Liver (tissue), 10 donors: ENCODE measurements at places on chromosomes 6 and 20. TPM values are rescaled to one million over a fixed set of nuclear protein-coding genes. Genes with fewer than 3 reads are reported as not detected.

Gene EGFL8
- 1.9 TPM for polyA plus RNA-seq

DNA sequence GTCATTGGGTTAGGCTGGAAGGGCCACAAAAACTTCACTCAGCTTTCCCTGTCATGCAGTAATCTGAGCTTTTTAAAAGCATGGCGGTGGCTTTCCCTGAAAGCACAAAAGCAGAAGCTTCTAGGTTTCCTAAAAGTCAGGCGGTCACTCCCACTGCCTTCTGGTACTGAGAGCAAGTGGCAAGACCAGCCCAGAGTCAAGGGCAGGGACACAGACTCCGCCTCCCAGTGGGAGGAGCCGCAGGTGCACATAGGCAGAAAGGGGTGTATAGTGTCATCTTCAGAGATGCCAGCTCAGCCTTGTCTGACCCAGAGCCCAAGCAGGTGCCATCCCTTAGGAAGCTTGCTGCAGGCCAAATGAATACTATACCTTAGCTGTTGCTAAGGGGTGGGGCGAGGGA lies 18.0 kb upstream of the PACSIN1 start:
- no peak for DNase-seq

DNA sequence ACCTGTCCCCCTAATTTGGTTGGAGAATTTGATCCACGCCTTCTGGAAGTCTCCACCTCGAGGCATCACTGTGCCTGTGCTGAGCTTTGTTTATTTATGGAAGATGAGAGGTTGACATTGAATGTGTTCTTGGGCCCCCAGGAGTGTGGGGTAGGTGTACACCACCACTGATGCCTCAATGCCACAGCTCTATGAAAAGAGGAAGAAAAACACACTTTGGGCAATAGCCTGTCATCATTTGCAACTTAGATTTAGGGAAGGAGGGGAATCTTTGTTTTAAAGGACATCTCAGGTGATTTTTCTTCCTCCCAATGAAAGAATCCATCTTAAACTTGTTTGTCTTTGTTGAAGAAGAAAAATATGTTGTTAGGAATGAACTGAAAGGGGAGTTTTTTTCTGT lies 42.6 kb downstream of the TBC1D7 start:
- no peak for DNase-seq

Gene COL12A1
- 0.15 TPM for polyA plus RNA-seq

DNA sequence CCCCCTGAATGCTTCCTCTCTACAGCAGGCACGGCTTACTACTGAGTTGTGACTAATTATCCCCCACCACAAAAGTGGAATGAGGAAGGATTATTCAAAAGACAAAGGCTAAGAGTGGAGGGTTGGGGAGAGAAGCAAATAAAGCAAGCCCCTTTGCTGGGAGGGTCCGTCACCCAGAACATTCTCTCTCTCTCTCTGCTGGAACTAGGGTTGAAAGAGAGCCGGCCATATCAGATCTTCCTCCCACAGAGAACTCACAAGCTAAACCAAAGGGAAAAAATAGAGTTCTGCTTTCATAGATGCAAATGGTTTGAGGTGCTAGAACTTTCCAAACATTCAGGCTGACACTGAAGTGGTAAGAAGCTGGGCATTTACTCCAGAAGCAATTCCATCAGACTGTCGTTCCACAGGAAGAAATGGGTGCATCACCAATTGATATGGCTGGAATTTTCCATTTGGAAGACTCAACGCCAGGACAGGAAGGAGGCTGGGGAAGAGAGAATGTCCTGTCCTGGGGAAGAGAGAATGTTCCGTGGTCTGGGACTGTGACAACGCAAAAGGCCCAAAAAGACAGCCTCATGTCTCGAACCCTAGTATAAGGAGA lies 7.9 kb downstream of the ZMYND8 start:
- DNase-seq, result no peak

Gene GPR63
- polyA plus RNA-seq, result 0.03 TPM

Gene BCAS1
- 0.06 TPM for polyA plus RNA-seq

GRCh38 chr6:20575704-20576451 lies 41.6 kb downstream of the CDKAL1 start:
- DNase-seq, result no peak

Gene SLC26A8
- 0.26 TPM for polyA plus RNA-seq

- DNase-seq, result no peak
Measured at GRCh38 chr6:157638779-157639178, 184.3 kb upstream of the SNX9 start.

- no peak for DNase-seq
Measured at GRCh38 chr20:63132131-63132714, 83.7 kb downstream of the YTHDF1 start.

GRCh38 chr20:51354769-51355319 lies 187.7 kb downstream of the NFATC2 start:
- no peak for DNase-seq

Gene FGD2
- polyA plus RNA-seq, result 4.6 TPM

- DNase-seq, result no peak
Measured at GRCh38 chr6:54990001-54990400, 143.4 kb downstream of the FAM83B start.

GRCh38 chr6:56852260-56853010 lies 102.5 kb upstream of the BEND6 start:
- DNase-seq, result no peak

- DNase-seq, result no peak
Measured at GRCh38 chr6:20024978-20025377, 187.3 kb downstream of the MBOAT1 start.

DNA sequence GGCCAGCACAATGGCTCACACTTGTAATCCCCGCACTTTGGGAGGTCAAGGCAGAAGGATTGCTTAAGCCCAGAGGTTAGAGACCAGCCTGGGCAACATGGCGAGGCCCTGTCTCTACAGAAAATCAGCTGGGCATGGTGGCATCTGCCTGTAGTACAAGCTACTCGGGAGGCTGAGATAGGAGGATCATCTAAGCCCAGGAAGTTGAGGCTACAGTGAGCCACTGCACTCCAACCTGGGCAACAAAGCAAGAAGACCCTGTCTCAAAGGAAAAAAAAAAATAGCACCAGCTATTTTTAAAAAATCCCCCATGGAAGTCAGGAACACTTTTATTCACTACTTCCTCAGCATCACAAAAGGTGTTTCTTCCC lies 45.2 kb upstream of the FOXQ1 start:
- no peak for DNase-seq

DNA sequence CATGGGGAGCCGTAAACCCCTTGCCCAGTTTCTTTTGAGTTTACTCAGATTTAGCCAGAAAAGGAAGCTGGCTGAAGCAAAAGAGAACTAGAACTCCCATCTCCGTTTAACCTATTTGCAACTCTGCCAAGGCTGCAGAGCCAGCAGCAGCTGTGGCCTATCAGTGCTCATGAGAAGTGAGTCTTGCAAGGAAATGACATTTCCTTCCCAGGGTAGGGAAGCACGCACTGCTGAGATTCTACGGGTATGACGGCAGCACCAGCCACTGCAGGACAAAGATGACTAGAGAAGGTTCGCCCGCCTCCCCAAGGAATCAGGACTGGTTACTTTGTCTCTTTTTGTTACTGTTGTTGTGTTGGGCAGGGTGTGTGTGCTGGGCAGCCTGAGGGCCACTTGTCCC lies 47.6 kb downstream of the PPP1R3G start:
- DNase-seq, result no peak

GRCh38 chr6:52868240-52868639 lies 27.6 kb upstream of the GSTA5 start:
- no peak for DNase-seq

GRCh38 chr6:146895101-146895771 lies 296.5 kb downstream of the ADGB start:
- DNase-seq, result no peak

GRCh38 chr6:161522276-161522675 lies 248.4 kb upstream of the AGPAT4 start:
- DNase-seq, result no peak

DNA sequence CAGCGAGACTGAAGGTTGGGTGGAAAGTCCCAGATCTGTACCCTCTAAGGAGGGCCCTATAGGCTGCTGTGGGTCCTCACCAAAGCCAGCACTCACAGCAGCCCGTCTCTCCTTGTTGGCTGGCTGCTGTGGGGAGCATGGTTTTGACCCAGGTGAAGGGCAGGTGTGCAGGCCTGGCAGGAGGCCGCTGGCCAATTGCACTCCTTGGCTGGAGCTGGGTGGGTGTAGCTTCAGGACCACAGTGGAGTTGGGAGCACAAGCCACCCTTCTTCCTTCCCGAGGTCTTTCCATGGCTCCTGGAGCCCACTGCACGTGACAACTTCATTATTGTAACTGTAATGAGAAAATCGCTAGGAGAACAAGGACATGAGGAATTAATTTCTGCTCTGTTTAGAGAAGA lies 287.7 kb upstream of the FOXQ1 start:
- DNase-seq, result no peak

DNA sequence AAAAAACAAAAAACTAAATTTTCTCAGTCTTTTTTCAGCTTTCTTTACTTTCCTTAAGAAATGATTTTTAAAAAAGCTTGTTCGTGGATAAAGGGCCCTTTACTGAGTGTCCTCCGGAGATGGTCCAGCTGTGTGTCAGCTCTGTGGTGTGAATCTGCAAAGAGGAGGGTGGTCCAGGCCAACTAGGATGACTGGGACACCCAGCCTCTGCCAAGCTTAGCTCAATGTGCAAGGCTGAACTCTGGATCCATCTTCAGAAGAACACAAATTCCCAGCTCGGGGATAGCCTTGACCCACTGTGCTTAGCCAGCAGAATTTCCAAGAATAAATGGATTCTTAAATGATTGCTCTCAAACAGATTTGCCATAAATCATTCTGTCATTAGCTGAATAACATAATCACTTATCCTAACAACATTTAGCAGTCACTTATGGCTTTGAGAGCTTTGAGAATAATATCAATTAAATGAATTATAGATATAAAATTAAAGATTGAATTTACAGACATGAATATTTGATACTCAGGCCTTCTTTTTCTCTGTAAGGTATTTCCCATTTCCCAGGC lies 14.2 kb upstream of the CALHM5 start:
- no peak for DNase-seq

Gene ABHD16B
- not detected for polyA plus RNA-seq

Gene DDO
- 7.7 TPM for polyA plus RNA-seq

GRCh38 chr6:138142806-138143205 lies 18.9 kb upstream of the ARFGEF3 start:
- DNase-seq, result no peak

GRCh38 chr6:89708316-89708715 lies 69.8 kb upstream of the LYRM2 start:
- no peak for DNase-seq

Gene LSM14B
- polyA plus RNA-seq, result 0.99 TPM

DNA sequence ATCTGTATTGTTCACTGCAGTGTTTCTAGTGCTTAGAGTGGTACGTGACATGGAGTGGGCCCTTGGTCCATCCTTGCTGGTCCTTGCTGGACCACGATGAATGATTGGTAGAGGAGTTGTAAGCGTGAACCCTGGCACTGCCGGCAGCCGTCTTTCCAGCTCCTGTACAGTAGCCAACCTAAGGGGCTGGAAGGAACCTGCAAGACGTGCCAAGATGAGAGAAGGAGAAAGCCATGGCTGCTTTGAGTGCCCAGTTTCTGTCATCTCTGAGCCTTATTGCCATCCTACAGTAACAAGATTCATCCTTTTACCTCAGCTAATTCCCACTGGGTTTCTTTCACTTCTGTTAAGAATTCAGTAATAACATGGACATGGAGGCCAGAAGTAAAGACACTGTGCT lies 5.9 kb downstream of the DHX35 start:
- no peak for DNase-seq

DNA sequence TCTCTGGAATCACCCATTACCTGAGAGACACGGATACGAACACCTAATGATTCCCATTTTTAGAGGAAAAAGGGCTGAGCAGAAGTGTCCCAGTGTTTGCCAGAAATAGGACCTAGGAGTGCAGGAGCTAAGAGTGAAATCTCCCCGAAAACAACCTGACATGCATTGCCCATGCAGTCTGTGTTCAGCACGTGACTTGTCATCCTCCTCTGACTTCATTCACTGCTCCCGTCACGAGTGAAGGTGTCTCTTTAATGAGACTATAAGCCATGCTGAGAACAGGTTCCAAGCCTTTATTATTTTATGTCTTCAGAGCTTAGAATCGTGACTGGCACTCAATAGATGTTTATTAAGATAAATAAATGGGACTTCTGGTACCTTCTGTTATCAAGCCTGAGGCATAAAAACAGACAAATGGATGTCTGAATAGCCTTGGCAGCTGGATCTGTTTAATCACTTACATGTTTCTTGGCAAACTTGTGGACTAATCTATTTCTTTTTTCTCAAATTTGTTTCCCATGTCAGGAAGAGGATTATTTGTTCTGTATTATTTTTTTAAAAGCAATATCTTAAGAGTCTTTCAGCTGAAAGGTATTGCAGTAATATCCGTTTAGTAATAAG lies 3.7 kb upstream of the MLIP start:
- no peak for DNase-seq

- DNase-seq, result peak; percentile 52
Measured at GRCh38 chr6:26044140-26045064, 42.8 kb upstream of the HFE start.

DNA sequence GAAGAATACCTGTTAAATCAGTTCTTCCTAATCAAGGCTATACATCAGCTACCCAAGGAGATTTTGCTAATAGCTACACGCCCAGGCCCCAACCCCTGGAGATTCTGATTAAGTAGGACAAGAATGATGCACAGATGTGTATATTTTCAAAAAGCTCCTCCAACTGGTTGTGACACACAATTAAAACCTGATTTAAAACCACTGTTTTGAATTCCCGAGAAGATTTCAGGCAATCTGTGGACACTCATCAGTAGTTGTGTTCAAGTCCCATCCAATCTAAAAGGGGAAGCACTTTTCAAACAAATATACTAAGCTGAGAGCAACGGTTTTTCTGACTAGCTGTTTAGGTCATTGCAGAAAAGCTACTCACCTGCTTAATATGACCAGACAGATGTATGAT lies 118.9 kb upstream of the NHSL1 start:
- DNase-seq, result no peak

DNA sequence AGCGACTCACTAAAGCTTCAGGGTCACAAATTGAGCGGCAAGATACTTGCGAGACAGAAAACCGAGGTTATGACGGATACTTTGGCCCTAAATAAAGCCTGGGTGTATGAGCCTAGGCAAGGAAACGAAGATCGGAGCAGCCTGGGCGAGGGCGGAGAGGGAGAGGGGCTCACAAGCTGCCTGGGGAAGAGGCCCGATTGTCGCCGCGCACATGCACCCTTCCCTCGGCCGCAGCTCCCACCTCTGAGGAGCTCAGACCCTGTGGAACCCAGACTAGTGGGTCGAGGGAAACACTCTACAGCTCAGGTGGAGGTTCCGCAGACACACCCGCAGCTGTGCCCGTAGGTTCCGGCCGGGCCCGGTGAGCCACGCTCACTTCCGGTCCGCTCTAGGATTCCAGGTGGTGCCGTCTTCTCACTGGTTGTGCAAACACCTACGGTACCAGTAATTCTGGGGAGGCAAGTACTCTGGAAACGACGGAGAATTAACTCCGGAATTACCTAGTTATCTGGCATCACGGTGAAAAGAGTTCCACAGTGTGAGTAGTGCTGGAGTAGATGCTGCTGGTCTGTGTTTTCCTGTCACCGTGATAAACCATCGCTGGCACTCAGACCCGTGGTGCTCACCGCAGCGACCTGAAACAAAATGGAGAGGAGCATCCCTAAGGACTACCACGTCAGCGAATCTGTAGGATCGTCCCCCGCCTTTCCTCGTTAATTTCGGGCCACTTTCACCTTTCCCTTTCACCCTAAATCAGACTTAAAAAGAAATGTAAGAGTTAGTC lies 61.5 kb downstream of the GPX5 start:
- DNase-seq, result peak; percentile 63

Gene TMEM244
- polyA plus RNA-seq, result not detected

GRCh38 chr6:2190661-2191389 lies 54.6 kb downstream of the GMDS start:
- DNase-seq, result no peak

- DNase-seq, result no peak
Measured at GRCh38 chr6:11235062-11235461, 2.6 kb upstream of the NEDD9 start.

Gene ARG1
- polyA plus RNA-seq, result 965 TPM
